NCI-H1436 (cell line): ENCODE measurements at places on chromosomes 2 and 18.

DNA sequence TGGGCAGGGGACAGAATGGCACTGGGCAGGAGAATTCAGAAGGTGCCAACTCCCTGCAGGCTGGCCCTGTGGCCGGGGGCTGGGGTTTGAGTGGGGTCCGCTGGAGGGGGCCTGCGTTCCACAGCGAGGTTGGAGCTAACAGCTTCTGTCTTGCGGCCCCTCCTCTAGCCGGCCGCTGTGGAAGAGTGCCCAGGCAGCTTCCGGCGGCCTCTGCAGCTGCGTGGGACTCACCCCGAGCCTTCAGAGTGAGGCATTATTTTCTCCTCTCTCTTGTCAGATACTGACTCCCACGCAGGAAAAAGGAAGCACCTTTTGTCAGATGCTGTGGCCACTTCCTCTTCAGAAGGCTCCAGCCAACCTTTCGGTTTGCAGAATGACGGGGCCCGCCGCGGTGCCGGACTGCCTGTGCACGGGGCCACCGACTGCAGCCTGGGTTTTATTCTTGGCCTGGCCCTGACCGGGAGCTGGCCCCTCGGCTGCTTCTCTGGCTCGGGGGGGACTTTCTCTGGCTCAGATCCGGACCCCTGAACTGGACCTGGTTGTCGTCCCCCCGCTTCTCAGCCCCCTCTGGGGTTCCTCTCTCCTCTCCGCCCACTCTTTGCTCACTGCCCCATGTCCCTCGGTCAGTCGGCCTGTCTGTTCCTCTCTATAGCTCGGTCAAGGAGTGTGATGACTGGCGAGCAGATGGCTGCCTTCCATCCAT lies 40.1 kb downstream of the ARHGAP25 start:
- no peak for DNase-seq

GRCh38 chr2:237885111-237885930 lies 25.9 kb downstream of the RAMP1 start:
- no peak for DNase-seq

- DNase-seq, result no peak
These were observed 227.8 kb upstream of the RBBP8 start for GRCh38 chr18:22705328-22705727.

DNA sequence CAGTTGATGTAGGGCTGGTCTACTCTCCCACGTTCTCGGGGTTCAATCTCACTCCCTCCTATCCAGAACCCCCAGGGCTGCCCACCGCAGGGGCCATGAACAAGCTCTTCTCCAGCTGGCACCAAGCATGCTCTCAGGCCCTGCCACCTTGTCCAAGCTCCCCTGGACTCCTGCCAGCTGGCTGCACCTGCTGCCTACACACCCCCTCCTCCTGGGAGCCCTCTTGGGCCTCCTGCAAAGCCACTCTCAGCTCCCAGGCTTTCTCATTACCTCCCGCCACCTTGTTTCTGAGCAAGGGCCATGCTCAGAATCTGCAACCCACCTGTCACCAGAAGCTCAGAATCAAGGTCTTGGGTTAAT lies 56.0 kb downstream of the HDAC4 start:
- DNase-seq, result peak; percentile 41

DNA sequence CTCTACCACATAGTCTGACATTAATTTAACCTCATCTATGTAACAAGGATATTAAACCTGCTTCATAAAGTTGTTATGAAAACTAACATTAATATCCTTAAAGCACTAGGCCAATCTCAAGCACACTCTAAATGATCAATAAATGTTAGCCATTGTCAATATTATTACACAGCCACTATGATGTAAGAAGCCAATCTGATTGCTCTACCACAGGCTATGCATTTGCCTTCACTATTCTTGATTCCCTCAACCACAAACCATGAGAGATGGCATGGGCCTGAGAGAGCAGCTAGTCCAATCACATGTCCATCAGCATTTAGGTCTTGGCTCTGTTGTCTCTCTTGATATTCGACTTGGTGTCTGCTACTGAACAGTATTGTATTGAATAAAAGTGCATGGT lies 4.2 kb downstream of the SLC25A12 start:
- no peak for DNase-seq

GRCh38 chr2:147698166-147698565 lies 146.7 kb upstream of the ACVR2A start:
- no peak for DNase-seq

DNA sequence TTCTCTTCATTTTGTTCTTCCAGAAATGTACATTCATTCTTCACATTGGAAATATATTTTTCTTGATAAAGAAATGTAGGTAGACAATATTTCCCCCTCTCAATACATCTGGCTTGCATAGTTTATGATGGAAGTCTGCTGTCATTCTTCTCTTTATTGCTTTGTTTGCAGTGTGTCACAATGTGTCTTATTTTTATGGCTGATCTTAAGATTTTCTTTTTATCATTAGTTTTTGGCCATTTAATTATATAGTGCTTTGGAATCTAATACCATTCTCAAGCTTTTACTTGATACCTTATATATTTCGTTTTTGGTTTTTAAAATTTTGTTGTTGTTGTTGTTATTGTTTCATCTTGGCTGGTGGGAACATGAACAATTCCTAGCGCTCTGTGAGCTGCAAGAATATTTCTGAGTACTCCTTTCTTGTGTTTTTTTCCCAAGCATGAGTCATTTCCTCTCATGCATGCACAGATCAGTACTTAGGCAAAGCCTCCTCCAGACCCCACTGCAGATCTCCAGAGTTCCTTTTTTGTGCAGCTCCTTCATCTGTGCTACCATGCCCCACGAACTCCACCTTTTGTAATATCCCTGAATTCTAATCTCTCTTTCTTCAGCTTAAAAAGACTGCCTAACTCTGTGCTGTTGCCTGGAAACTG lies 13.7 kb upstream of the MMADHC start:
- no peak for DNase-seq

DNA sequence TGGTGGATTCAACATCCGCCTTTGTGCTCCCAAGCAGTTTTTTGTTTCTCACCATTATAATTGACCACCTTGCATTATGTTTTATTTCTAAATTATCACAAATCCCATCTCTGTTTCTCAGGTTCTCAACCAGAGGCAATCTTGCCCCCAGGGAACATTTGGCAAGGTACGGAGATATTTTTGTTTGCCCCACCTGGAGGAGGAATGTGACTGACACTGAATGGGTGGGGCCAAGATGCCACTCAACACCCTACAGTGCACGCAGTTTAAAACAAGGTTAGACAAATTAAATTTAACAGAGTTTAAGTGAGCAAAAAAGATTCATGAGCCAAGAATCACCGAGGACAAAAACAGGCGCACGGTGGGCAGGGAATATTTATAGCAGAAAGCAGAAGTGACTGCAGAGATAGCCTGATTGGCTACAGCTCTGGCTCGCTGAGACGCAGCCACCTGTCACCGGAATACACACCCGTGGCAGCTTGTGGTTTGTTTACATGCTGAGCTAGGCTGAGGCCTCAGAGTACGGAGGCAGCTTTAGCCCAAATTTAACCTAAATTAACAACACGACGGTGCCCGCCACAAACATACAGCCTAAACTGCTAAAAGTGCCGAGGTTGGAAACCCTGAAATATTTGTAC lies 150.0 kb upstream of the ALKAL2 start:
- DNase-seq, result peak; percentile 21

- no peak for DNase-seq
These were observed 273.3 kb downstream of the NDUFA10 start for GRCh38 chr2:239751679-239752355.

GRCh38 chr18:29063346-29063745 lies 886.4 kb upstream of the CDH2 start:
- no peak for DNase-seq

GRCh38 chr2:20071397-20072383 lies 20.3 kb upstream of the LAPTM4A start:
- DNase-seq, result no peak

- DNase-seq, result no peak
These were observed 28.7 kb upstream of the MFSD6 start for GRCh38 chr2:190379249-190379964.

DNA sequence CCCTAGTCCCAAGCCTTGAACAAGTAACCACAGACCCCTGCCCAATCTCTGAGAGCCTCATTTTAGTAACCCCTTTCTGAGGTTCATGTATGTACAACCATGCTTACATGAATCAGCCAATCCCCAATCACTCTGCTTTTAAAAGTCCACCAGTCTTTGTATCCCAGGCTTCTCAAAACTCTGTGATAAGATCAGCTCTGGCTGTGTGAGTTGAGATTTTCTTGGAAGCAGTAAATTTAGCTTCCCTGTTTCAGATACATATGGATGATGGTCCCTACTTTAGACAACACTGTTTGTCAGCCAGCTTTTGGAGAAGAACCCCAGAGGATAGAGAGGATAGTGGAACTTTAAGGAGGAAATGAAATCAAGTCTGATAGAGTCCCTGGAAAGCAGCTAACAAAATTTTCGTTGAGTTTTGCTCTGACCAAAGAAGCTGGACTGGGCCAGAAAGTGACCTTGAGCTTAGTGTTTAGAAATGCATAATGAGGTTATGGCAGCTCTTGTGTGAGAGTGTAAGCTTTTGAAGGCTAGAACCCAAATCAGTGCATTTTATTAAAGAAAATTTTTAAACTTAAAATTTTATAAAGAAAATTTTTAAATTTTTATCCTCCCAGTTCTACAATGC lies 3.7 kb downstream of the ADNP2 start:
- no peak for DNase-seq

GRCh38 chr2:168939061-168939460 lies 38.0 kb downstream of the G6PC2 start:
- DNase-seq, result no peak

DNA sequence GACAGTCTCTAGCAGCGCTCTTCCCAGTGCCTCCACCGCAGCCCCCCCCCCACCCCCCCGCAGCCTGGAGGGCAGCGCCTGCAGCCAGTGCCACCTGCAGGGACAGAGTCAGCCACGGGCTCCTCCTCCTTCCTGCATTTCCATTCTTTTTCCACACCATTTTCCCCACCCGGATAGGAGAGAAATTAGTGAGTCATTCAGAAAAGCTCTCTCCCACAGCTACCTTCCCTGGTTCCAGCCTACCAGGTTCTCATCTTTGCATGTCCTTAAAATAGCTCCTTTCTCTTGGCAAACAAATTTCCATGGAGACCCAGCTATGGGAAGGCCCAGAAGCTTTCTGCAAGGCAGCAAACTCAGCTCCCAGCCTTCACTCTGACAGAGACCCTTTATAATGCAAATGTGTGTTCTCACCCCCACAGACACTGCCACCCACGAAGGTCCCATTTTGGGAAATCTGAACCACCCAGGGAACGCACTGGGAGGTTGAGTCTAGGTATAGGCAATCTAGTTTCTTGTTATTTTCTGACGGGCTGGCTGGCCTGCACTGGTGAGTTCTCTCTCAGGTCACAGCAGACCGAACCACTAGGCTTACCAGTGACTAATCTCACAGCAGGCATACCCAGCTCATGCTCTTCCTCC lies 41.8 kb upstream of the ATG16L1 start:
- DNase-seq, result no peak

GRCh38 chr18:36769611-36770314 lies 59.0 kb downstream of the TPGS2 start:
- DNase-seq, result no peak

GRCh38 chr18:41809652-41810051 lies 145.4 kb upstream of the PIK3C3 start:
- no peak for DNase-seq

DNA sequence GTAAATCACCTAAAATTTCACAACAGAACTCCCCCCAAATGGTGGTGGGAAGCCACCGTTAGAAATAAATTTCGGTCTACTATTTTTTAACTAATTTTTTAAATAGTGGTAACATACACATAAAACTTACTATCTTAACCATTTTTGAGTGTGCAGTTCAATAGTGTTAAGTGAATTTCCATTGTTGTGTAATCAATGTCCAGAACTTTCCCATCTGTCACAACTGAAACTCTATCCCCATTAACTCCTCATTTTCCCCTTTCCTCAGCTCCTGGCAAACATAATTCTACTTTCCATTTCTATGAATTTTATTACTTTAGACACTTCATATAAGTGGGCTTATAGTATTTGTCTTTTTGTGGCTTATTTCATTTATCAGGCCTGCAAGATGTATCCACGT lies 34.1 kb upstream of the HNMT start:
- DNase-seq, result no peak

GRCh38 chr2:233213975-233214374 lies 37.5 kb upstream of the ATG16L1 start:
- no peak for DNase-seq

- peak; percentile 45 for DNase-seq
These were observed 37.5 kb downstream of the SNED1 start for GRCh38 chr2:241035818-241036396.

DNA sequence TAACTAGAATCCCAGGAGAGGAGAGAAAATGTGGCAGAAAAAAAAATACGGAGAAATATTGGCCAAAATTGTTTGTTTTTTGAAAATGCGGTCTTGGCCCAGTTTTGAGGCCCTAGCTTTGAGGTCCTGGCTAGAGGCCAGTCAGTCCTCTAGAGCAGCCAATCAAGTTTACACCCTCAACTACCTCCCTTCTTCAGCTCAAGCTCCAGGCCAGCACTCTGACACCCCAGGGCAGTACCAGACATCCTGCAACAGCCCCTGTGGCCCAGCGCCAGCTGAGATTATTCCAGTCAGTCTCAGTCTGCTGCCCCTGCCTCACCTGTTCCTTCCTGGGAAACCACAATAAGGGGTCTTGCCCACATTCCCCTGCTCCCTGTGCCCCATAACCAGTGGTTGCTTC lies 107.7 kb downstream of the UGGT1 start:
- DNase-seq, result no peak

DNA sequence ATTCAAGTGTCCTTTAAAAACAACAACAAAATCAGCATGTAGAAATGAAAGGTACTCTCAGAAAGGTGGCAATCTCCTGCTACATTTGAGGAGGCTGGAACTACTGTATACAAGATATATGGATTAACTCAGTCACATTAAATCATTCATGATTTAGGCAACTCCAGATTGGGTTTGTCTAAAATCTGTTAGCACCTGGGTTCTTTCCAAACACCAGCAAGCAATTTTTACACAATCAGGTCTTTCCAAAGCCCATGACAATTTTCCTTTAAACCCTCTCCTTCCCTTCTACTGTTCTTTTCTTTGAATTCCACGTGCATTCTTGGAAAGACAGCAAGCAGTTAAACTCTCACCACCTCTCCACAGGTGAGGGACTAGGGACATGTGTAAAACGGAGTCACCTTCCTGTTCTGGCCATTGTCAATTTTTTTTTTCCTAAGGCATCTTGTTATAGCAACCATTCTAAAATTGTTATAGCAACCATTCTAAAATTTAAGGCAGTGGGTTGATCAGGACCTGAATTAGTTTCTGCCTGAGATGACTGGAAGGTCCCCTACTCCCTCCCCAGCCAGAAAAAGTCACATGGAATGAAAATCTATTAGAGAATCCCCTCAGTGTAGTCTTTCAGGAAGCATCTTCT lies 113.9 kb downstream of the ANKRD44 start:
- DNase-seq, result no peak

- DNase-seq, result no peak
These were observed 60.2 kb upstream of the TXNDC2 start for GRCh38 chr18:9825571-9826073.

- DNase-seq, result no peak
These were observed 52.6 kb downstream of the COL6A3 start for GRCh38 chr2:237361194-237362004.
